ENCODE measurements at places on chromosomes 4 and X. TPM values are rescaled to one million over a fixed set of nuclear protein-coding genes. Genes with fewer than 3 reads are reported as not detected.

DNA sequence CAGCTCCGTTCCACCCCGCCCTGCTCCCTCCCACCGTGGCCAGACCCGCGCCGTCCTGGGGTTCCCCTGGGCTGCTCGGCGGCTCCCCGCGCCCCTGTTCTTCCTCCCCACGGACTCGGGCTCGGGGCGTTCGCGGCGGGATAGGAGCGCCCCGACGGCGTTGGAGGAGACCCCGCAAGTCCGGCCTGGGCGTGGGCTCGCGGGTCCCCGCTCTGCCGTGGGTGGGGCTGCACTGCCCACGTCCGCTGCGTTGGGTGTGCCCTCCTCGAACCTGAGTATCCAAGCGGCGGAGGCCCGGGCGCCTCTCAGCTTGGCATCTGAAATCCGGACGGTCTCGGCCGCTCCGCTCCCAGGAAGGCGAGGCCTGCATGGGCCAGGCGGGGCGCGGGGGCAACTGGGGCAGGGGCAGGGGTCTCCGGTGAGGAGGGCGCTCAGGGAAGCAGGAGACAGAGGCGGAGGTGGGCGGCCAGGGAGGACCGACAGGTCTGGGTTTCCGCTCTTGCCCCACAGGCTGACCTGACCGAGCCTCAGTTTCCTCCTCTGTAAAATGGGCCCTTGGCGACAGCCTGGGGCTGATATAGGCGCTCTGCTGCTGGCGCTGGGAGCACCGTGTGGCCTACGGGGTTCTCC lies 12.0 kb upstream of the NAT8L start:
- DNase-seq = no peak

PHOX2B gene
- total RNA-seq = not detected

GRCh38 chr4:102036016-102036415 lies 245.5 kb downstream of the BANK1 start:
- no peak for DNase-seq

DNA sequence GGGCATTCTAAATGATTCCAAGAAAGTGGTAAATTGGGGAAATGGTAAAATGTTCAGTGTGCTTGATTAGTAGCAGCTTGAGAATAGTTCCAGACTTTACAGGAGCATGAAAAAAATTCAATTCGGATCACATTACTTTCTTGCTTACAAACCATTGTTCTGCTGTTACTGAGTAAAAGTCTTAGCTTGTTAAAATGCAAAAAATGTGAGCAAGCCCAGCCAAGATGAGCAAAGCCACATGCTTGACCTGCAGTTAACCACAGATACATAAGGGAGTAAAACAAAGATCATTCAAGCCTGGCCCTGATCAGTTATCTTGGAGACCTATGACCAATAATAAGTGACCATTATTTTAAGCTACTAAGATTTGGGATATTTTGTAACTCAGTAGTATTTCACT lies 562.9 kb upstream of the MAGEB2 start:
- peak; percentile 85 for DNase-seq

LRRC66 gene
- not detected for total RNA-seq

- DNase-seq = no peak
These were observed 7.7 kb downstream of the F8A2 start for GRCh38 chrX:155389634-155390033.

BEND2 gene
- total RNA-seq = not detected

- no peak for DNase-seq
These were observed 203.0 kb upstream of the CNKSR2 start for GRCh38 chrX:21171181-21171580.
